ENCODE measurements at places on chromosomes 1 and 21.
A peak's percentile ranks its signal among the peaks of the same experiment; 100 is the strongest.

- no peak for DNase-seq
Observed at GRCh38 chr1:33899746-33900145, 35.9 kb downstream of the HMGB4 start.

GRCh38 chr1:48771561-48771960 lies 5.1 kb downstream of the BEND5 start:
- no peak for DNase-seq

- DNase-seq, result no peak
Observed at GRCh38 chr1:45170151-45170742, 36.2 kb downstream of the ZSWIM5 start.

- DNase-seq, result no peak
Observed at GRCh38 chr1:230138561-230139239, 71.7 kb downstream of the GALNT2 start.

GRCh38 chr1:91098299-91098906 lies 76.6 kb upstream of the ZNF644 start:
- DNase-seq, result no peak

DNA sequence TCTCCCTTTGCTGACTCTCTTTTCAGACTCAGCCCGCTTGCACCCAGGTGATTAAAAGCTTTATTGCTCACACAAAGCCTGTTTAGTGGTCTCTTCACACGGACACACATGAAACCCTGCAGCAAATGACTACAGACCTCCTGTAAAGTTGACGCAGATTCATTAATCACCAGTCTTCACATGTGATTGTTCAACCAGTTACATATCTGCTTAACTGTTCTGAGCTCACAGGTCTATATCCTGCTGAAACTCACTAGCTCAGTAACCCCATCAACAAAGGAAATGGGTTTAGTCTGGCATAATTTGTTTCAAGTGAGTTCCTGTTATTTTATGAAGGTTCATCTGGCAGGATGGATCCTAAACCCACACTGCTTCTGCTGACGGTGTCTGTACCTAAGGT lies 68.4 kb upstream of the GJA8 start:
- no peak for DNase-seq

DNA sequence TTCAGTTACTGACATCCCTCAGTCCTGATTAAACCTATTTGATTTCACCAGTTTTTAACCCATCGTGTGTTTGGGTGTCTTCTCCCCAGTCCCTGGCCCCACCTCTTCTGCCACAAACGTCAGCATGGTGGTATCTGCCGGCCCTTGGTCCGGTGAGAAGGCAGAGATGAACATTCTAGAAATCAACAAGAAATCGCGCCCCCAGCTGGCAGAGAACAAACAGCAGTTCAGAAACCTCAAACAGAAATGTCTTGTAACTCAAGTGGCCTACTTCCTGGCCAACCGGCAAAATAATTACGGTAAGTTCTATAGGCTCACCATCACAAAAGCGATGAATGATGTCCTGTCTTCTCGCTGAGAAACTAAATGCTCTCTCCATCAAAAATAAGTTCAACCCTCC lies 28.7 kb downstream of the NBPF3 start:
- no peak for DNase-seq

DNA sequence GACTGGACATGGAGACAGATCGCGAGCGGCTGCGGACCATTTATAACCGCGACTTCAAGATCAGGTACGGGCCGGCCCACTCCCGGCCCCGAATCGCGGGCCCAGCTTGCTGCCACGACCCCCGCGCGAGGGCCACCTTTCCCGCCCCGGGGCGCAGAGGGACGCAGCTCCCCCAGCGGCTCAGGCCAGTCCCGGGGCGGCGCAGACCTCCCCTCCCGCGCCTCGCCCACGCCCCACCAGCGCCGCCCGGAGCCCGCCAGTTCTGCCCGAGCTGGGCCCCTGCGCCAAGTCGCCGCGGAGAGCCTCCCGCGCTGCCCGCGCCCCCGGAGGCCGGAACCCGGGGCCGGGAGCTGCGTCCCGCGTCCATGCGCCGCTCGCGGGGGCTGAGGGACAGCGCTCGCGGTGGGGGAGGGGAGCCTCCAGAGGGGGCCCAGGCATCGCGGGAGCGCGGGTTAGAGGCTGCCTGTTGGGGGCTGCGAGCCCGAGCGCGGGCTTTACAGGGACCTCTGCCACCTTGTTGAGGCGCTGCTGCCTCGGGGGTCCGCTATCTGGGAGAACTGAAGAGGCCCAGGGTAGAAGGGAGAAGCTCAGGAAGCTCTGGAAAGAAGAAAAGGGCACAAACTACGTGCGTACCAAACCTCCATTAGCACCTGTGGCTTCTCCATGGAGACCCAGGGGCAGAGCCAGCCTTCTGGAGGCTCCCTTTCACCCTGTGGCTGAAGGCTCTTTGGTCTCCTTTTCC lies 698 bp downstream of the MOV10 start:
- DNase-seq, result no peak

- no peak for DNase-seq
Observed at GRCh38 chr1:57363165-57363564, 60.7 kb downstream of the DAB1 start.

DNA sequence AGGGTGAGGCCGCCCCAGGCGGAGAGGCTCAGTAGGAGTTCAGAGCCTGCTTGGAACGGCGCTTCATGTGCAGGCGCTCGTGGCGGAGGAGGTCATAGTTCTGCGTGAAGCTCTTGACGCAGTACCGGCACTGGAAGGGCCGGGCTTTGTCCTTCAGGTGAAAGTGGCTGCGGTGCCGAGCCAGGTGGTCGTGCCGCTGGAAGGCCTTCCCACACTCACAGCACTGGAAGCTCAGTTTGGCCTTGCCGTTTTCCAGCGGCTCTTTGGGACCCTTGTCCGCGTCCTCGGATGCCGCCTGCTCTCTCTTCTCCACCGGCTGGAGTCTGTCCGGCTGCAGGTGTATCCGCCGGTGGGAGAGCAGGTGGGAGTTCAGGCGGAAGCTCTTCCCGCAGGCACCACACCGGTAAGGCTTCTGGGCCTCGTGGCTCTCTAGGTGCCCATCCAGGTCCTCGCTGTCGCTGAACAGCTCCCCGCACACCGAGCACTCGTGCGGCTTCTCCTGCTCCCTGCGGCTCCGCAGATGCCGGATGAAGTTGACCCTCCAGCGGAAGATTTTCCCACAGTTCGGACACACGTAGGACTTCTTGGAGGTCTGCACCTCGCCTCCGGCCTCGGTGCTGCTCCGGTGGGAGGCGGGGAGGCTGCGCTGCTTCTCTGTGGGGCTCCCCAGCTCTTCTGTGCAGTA lies 31.0 kb downstream of the ZNF496 start:
- no peak for DNase-seq

DNA sequence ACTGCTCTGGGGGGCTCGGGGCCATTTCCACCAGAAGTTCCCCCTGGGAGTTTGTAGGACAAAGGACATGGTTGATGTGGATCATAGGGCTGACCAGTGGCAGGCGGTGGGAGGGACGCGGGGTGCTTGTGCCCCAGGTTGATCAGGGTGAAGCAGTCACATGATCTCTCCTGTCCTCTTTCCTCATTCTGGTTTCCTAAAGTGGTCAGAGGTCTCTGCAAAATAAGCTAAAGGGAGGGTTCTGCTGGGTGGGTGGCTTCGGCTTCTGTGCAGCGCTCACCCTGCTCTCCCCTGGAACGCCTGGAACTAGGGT lies 9.2 kb downstream of the PDXK start:
- no peak for DNase-seq

DNA sequence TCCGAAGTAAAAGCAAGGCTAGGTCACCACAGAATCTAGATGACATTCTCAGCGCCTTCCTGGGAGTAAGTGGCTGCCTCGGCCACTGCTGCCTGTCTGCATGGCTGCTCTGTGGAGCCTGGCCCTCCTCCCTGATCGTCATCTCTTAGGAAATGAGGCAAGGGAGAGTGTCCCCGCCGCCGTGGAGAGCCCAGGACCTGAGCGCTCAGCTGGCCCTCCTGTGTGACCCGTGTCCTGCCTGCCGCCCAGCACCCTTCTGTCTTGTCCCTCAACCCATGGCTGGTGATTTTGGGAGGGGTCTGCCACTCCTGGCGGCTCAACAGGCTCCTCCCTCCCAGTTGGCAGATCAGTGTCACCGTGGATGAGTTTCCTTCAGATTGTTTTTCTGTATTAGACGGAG lies 156.4 kb upstream of the COL6A1 start:
- no peak for DNase-seq

DNA sequence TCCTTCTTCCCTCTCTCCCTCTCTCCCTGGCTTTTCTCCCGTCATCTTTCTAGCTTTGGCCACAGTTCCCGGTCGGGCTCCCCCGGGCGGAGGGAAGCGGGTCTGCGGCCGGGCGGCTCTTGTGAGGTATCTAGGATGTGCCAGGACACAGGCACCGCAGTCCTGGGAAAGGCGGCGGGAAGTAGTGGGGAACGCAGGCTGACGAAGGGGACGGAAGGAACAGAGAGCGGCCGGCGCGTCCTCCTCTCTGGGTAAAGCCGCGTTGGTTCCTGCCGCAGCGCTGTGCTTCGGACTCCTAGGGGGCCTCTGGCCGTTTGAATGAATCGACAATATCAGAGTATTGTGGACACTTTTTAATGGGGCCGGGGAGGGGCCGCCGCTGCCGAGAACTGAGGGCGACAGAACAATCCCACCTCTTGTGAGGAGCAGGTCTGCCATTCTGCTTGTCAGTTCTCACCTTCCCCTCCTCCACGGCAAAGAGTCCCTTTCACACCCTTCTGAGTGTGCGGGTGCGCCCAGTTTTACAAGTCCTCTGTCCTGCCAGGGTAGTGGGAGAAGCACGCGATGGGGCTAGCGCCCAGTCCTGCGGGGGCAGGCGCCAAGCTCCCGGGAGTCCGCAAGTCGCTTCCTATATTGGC lies 1.2 kb upstream of the LHX9 start:
- DNase-seq, result peak; percentile 69

DNA sequence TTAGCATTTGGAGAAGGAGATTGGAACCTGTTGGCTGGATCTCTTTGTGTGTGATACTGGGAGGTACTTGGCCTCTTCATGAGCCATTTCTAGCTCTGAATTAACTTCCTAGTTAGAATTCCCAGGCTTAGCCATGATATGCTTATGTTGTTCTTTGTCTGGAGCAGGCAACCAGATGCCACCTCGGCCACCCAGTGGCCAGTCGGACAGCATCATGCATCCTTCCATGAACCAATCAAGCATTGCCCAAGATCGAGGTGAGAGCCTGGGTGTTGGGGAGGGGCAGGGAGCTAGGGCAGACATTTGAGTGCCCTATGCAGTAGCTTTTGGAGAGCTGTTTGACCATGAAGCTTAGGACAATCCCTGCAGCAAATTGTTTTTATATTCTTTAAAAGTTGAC lies 26.5 kb upstream of the PIGV start:
- no peak for DNase-seq

GRCh38 chr1:51433269-51433971 lies 85.6 kb downstream of the EPS15 start:
- no peak for DNase-seq

- DNase-seq, result no peak
Observed at GRCh38 chr1:150018165-150018564, 7.6 kb upstream of the OTUD7B start.

GRCh38 chr1:7580923-7581753 lies 190.0 kb upstream of the VAMP3 start:
- no peak for DNase-seq

DNA sequence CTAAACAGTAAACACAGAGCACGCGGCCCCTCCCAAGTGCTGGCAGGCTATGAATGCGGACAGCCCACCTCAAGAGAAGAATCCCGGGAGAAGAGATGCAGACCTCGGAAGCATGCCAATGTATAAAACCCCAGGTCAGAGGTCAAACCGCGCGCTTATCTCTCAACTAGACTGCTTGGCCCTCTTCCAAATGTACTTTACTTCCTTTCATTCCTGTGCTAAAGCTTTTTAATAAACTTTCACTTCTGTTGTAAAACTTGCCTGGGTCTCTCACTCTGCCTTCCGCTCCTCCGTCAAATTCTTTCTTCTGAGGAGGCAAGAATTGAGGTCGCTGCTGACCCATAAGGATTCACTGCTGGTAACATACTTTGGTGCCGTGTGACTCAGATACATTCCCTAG lies 216.0 kb downstream of the S1PR1 start:
- no peak for DNase-seq

- no peak for DNase-seq
Observed at GRCh38 chr1:81802707-81803430, 2.1 kb downstream of the ADGRL2 start.

GRCh38 chr1:201636097-201636496 lies 97.2 kb downstream of the NAV1 start:
- DNase-seq, result no peak

DNA sequence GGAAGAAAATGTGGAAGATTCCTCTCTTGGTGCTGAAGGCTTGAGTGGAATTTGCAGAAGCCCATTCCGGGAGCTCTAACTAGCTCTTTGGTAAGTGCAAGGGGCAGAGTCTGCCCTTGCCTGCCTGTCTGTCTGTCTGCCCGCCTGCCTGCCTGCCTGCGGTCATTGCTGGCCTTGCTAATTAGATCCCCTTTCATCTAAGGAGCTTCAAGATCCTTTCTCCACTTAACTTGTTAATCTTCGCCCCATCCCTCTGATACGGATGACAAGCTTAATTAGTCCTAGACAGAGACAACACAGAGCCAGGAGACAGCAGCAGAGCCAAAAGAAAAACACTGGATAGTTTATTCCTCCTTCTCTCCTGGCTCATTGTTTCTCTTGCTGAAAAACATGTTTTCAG lies 80.2 kb upstream of the GADD45A start:
- no peak for DNase-seq

DNA sequence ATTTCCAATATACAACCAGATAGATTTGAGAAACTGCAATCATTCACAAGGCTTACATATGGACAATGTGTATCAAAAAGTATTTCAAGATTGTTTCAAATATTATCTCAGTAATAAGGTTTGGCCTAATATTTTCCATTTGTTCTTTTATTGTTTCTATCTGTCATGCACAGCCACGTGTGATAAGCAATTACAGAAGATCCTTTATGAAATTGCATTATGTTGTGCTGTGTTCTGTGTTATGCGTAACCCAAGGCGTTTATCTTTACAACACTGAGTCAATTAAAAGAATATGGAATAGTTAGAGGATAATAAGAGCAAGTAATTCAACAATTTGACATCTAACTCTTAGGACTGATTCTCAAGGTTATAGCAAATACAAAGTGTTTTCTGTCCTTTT lies 1009.3 kb upstream of the PRMT6 start:
- no peak for DNase-seq

DNA sequence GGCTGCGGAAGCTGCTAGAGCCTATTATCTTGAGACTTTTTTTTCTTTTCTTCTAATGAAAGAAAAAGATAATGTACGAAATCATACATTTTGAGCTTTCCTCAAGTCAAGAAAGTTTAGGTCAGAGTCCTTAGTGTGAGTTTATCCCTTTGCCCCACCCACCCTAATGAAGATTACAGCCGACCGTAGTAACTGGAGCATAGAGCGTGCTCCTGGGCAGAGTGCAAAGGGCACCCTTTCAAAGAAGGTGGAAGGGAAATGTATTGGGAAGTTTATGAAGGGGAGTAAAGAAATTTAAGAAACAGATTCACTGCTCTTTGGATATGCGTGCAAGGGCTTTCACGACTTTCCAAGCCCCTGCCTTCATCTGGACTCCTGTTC lies 17.2 kb downstream of the GNG12 start:
- DNase-seq, result no peak

- DNase-seq, result no peak
Observed at GRCh38 chr21:25895565-25896205, 160.9 kb downstream of the GABPA start.

DNA sequence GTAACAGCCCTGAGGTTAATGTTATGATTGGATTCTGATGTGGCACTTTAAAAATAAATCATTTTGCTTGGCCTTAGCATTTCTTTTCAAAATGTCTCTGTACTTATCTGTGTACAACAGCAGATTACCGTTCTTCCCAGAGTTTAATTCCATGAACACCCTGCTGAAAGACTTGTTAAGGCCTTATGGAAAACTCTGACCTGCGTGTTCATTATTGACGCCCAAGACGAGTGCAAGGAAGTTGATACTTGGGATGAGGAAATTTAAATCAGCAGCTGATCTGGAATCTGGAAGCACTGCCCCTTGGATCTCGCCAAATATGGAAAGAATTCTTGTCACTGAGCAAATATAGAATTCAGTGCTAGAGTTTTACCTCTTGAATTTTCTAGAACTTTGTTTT lies 6.7 kb downstream of the ERG start:
- DNase-seq, result no peak

All from Caki2 (cell line).